Endodermal cell (in vitro differentiated cells): ENCODE measurements at places on chromosomes 3 and 15. TPM values are rescaled to one million over a fixed set of nuclear protein-coding genes. Genes with fewer than 3 reads are reported as not detected.
A peak's percentile ranks its signal among the peaks of the same experiment; 100 is the strongest.

SERPINI1 gene
- 16.1 and 17.9 TPM in 2 replicates for total RNA-seq

UPK1B gene
- total RNA-seq: 11.3 to 13.1 TPM (median 11.7 TPM) in 3 replicates

OIP5 gene
- 8.5 to 22.9 TPM (median 20.9 TPM) in 3 replicates for total RNA-seq

CYP8B1 gene
- total RNA-seq: 0.09 TPM in 1 of 3 replicates, not detected in the others

ATP13A4 gene
- 0.95 to 1.3 TPM in 2 of 3 replicates, not detected in the other for total RNA-seq

PIK3CA gene
- 19.4 to 21.1 TPM (median 20.0 TPM) in 3 replicates for total RNA-seq

EPB42 gene
- not detected in 2 replicates for total RNA-seq

VPS39 gene
- total RNA-seq: 61.0 to 69.8 TPM (median 67.1 TPM) in 3 replicates

GRCh38 chr3:6229778-6230410 is 631.0 kb upstream of the GRM7 start:
- DNase-seq: no peak
- H3K4me1 ChIP-seq: no peaks in the 10 kb centered on the region
- H3K27ac ChIP-seq: no peak overlapping the region
- H3K36me3 ChIP-seq: no peaks in the 10 kb centered on the region

DNA sequence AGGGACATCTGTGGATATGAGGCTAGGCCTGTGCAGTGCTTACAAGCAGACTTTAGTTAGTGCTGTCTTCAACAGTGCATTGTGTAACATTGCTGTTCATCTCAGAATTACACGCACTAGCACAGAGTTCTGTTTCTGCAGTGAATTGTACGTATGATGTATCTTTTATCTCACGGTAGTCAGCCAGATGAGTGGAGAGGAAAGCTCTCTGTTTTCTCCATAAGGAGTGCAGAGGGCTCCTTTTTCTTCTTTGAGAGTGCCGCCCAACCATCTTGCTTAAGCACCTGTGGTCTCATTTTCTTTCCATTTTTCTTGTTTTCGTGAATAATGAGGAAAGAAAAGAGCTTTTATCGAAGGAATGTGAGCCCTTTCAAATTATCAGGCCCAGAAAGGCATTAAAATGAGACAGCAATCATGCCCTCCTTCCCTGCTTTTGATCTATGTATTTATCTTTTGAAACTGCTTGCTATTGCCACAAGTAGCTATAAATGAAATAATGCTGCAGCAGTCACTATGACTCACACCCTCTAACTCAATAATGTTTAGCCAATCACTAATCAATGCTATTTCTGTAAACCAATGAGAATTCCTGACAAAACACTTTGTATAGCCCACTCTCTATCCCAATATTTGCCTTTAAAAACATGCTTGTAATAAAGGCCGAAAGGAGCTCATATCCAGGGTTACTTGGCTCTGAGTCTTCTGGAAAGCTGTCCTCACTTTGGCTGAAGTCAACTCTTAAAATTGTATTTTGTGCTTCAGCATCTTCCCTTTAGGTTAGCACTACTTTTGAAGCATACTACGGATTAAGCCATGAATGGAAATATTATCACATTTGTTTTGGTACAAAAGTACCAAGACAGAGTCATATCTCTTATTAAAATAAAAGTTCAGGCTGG is 226.0 kb upstream of the P2RY1 start:
- no peak overlapping the region for H3K4me3 ChIP-seq
- no peaks in the 10 kb centered on the region for H3K36me3 ChIP-seq
- no peak for DNase-seq
- H3K27me3 ChIP-seq: no peaks in the 10 kb centered on the region
- no peaks in the 10 kb centered on the region for H3K4me1 ChIP-seq

DNA sequence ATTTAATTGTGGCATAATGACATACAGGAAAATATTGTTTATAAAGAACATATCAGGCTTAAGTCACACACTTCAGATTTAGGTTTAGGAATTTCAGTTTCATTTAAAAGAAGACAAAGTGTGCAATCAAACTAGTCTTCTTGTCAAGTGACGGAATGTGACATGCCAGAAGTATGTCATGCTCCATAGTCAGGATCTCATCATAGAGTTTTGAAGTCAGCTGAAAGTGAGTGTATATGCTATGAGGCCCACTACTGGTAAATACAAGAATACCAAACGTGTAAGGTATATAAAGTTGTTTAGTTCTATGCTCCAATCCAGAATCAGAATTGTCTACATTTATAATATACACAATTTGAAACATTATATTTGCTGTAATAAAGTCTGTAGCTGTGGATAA is 988.4 kb downstream of the TBL1XR1 start:
- H3K27me3 ChIP-seq: no peaks in the 10 kb centered on the region
- H3K4me3 ChIP-seq: no peak overlapping the region
- no peak for DNase-seq
- no peaks in the 10 kb centered on the region for H3K36me3 ChIP-seq
- H3K27ac ChIP-seq: no peak overlapping the region
- no peaks in the 10 kb centered on the region for H3K4me1 ChIP-seq

- no peaks in the 10 kb centered on the region for H3K27me3 ChIP-seq
- peaks cover 22% of the 10 kb centered on the region for H3K4me1 ChIP-seq
- DNase-seq: no peak
- peak overlapping the region; percentile 6 for H3K4me3 ChIP-seq
- H3K27ac ChIP-seq: no peak overlapping the region
- H3K36me3 ChIP-seq: no peaks in the 10 kb centered on the region
Measured at GRCh38 chr3:140216249-140216648, 281.3 kb downstream of the CLSTN2 start.

DNA sequence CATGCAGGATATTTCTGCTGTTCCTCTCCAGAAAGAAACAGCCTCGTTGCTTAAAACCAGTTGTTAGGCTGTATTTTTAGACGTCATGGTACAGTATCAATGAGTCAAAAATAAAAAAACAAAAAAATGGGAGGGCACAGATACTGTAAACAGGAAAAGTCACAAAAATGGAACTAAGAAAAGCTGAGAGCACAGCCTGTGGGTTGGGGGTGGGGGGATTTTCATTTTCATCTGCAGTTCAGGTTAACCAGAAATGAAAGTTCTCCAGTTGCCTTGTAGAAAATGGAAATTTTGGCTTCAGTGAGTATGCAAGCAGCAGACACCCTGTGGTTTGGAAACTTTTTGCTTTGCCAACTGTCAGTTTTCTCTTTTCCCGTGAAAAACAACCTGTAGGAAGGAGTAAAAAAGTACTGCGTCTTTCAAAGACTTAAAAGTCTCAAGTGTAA is 59.0 kb downstream of the FRMD4B start:
- no peak overlapping the region for H3K27ac ChIP-seq

DNA sequence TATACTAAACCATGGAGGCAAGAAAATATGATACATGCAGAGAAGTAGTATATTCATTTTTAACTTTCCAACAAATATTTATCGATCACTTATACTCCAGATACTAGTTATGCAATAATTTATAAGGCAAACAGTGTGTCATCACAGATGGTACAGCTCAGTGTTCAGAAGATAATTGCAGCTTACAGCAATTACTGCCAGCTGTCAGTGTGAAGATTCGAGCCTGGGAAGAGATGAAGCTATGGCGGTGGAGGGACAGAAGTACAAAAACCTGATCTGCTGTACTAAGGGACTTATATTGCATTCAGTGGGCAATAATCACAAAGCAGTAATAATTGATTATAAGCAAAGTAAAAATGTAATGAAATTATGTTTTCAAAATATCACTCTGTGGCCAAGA is 170.6 kb upstream of the EPHA3 start:
- no peaks in the 10 kb centered on the region for H3K4me1 ChIP-seq
- no peak overlapping the region for H3K4me3 ChIP-seq
- DNase-seq: no peak
- no peaks in the 10 kb centered on the region for H3K27me3 ChIP-seq
- H3K27ac ChIP-seq: no peak overlapping the region
- no peaks in the 10 kb centered on the region for H3K36me3 ChIP-seq

DNA sequence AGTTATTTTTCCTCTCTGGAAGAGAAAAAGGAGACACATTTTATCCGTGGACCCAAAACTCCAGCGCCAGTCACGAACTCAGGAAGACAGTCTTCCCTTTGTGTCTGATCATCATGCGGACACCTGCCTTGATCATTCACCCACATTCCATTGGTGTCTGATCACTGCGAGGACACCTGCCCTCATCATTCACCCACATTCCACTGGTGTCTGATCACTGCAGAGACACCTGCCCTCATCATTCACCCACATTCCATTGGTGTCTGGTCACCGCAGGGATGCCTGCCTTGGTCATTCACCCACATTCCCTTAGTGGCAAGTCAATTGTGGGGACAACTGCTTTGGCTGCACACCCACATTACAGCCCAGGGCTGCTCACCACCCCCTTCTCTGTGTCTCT is 148.9 kb downstream of the ROBO1 start:
- H3K27ac ChIP-seq: no peak overlapping the region
- peak; percentile 53 for DNase-seq
- H3K36me3 ChIP-seq: no peaks in the 10 kb centered on the region
- H3K4me1 ChIP-seq: no peaks in the 10 kb centered on the region

- H3K4me3 ChIP-seq: no peak overlapping the region
- no peak for DNase-seq
- no peaks in the 10 kb centered on the region for H3K27me3 ChIP-seq
- no peaks in the 10 kb centered on the region for H3K4me1 ChIP-seq
- no peak overlapping the region for H3K27ac ChIP-seq
Measured at GRCh38 chr3:98038286-98038685, 3.2 kb upstream of the GABRR3 start.

DNA sequence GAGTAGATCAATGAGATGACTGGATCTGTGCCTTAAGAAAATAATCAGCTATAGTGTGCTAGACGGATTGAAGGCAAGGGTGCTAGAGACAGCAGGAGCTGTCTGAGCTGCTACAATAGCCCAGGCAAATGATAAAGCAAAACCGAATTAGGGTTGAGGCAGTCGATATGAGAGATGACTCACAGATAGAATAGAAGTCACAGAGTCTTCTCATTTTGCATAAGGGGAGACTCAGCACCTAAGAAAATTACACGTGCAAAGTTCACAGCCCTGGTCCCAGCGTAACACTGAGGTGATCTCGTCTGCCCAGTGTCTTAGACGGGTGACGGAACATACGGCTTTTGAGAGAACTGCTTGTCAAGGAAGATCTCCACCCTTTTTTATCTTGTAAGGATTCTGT is 11.6 kb downstream of the LPP start:
- no peaks in the 10 kb centered on the region for H3K27me3 ChIP-seq
- peaks cover 5% of the 10 kb centered on the region for H3K4me1 ChIP-seq
- H3K4me3 ChIP-seq: peak overlapping the region; percentile 19
- H3K27ac ChIP-seq: no peak overlapping the region

DNA sequence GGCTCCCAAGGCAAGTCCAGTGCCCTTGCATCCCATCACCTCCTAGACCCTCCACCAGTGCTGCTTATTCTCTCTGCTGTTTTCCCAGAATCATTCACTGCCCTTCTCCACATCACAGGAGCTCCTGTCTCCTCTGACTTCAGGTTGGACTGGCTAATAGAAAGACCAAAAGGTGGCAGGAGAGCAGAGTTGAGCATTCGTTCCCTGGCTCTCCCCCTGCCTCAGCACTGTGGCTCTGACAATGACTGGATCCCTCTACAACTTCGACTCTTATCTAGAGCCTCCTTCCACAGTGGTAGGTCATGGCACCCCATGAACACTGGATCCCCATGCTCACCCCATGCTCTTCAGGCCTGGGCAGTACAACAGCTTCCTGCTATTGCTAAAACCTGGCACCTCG is 243.6 kb downstream of the LRRN1 start:
- H3K4me1 ChIP-seq: no peaks in the 10 kb centered on the region
- peak; percentile 51 for DNase-seq
- no peak overlapping the region for H3K27ac ChIP-seq
- no peak overlapping the region for H3K4me3 ChIP-seq

GRCh38 chr3:65466300-65466988 is 572.3 kb downstream of the MAGI1 start:
- DNase-seq: peak; percentile 81
- H3K27ac ChIP-seq: no peak overlapping the region
- peaks cover 4% of the 10 kb centered on the region for H3K36me3 ChIP-seq
- no peaks in the 10 kb centered on the region for H3K27me3 ChIP-seq
- H3K4me1 ChIP-seq: peaks cover 3% of the 10 kb centered on the region
- H3K4me3 ChIP-seq: no peak overlapping the region

DNA sequence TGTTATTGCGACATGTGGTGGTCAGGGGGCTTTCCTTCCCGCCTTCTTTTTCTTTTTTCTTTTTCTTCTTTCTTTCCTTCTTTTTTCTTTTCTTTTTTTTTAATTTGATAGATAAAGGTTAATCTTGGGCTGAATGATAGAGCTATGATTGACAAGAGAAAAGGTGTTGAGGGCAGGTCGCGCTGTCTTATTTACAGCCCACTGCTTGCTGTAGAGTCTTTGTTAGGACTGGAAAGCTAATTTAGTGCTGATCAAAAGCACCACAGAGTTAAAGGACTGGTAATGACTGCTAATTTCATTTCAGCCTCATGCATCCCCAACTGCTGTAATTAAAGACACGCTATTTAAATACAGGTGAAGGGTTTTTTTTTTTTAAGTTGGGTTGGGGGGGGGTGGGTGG is 10.6 kb upstream of the SOX2 start:
- peaks cover 78% of the 10 kb centered on the region for H3K27me3 ChIP-seq
- H3K4me1 ChIP-seq: no peaks in the 10 kb centered on the region
- no peak for DNase-seq
- no peak overlapping the region for H3K4me3 ChIP-seq

DNA sequence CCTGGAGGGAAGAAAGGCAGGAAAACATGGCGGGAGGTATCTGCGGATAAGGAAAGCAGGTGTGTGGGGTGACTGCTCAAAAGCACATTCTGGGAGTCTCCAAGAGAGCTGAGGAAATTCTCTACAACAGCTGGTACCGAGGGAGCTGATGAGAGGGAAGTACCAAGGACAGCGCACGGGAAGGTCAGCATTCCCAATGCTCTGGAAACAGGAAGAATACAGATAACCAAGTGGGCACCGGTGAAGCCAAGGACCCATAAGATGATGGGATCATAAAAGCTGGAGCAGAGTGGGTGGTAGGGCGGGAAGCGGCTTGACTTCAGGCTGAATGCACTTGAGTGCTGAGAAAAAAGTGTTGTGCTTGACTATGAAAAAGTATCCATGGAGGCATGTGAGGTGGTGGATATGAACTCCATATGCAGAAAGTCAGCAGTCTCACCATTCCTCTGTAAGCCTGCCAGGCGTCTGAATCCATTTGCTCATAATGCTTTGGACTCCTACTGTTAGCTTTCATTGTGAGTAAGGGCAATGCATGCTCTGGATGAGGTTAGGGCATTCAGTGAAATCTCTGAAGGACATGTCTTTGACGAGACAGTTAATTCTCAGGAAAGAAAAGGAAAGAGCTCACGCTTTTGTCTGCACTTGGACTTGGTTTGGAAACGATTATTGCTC is 215.5 kb downstream of the NR1D2 start:
- peak; percentile 85 for DNase-seq
- H3K27ac ChIP-seq: peak overlapping the region; percentile 30
- H3K27me3 ChIP-seq: peaks cover 11% of the 10 kb centered on the region
- H3K4me3 ChIP-seq: no peak overlapping the region
- H3K4me1 ChIP-seq: no peaks in the 10 kb centered on the region

GRCh38 chr3:33758281-33758680 is 40.1 kb upstream of the PDCD6IP start:
- H3K27me3 ChIP-seq: no peaks in the 10 kb centered on the region
- H3K36me3 ChIP-seq: no peaks in the 10 kb centered on the region
- DNase-seq: no peak
- H3K4me1 ChIP-seq: no peaks in the 10 kb centered on the region
- no peak overlapping the region for H3K27ac ChIP-seq
- no peak overlapping the region for H3K4me3 ChIP-seq

- H3K4me3 ChIP-seq: no peak overlapping the region
- no peak for DNase-seq
- no peaks in the 10 kb centered on the region for H3K4me1 ChIP-seq
- H3K36me3 ChIP-seq: no peaks in the 10 kb centered on the region
Measured at GRCh38 chr3:52017586-52017985, 21.9 kb upstream of the RPL29 start.
